ENCODE measurements at places on chromosomes 11 and 22.

DNA sequence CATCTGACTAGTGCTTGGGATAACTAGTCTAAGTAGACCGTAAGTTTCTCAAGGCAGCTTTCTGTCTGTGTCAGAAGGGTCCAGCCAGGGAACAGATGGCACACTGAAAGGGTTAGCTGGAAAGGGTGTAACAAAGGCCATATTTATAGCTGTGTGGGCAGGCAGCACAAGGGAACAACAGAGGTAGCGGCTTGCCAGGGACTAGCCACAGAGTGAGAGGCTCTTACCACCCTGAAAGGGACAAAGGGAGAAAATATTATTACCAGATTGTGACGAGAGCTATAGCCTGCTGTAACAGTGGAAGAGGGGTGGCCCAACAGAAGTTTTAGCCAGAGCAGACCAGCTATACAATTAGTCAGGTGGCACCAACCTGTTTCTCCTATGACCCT is 129.4 kb downstream of the CCDC34 start:
- no peak for DNase-seq

- DNase-seq, result no peak
Observed at GRCh38 chr11:76762356-76762752, 20.8 kb upstream of the TSKU start.

- no peak for DNase-seq
Observed at GRCh38 chr11:118312328-118312727, 7.8 kb downstream of the CD3E start.

DNA sequence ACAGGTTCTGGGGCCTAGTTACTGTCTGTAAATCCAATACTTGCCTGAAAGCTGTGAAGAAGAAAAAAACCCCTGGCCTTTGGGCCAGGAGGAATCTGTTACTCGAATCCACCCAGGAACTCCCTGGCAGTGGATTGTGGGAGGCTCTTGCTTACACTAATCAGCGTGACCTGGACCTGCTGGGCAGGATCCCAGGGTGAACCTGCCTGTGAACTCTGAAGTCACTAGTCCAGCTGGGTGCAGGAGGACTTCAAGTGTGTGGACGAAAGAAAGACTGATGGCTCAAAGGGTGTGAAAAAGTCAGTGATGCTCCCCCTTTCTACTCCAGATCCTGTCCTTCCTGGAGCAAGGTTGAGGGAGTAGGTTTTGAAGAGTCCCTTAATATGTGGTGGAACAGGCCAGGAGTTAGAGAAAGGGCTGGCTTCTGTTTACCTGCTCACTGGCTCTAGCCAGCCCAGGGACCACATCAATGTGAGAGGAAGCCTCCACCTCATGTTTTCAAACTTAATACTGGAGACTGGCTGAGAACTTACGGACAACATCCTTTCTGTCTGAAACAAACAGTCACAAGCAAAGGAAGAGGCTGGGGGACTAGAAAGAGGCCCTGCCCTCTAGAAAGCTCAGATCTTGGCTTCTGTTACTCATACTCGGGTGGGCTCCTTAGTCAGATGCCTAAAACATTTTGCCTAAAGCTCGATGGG is 13.5 kb downstream of the PIK3IP1 start:
- DNase-seq, result no peak

DNA sequence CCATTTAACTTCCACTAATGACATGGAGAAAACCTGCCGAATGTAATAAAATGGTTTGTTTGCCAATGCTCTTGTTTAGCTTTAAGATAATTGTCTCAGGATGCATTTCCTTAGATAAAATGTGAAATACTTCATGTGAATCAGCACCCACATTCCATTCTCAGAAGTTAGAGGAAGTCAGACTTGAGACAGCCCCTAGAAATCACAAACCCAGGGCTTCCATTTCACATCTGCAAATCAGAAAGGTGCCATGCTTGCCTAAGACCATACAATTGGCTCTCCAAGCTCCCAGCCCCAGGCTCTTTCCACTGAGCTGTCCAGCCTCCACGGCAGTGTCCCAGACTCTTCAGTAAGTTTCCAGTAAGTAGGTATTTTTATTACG is 35.6 kb upstream of the ADORA2A start:
- no peak for DNase-seq

Measured in stimulated activated CD8-positive, alpha-beta memory T cell treated with anti-CD3 and anti-CD28 coated beads, Interleukin-15, amount 100 ng/mL, for 24 hours (primary cell).